Activated CD4-positive, alpha-beta T cell treated with anti-CD3 and anti-CD28 coated beads, Interleukin-2, amount 50 U/mL, for 48 hours (primary cell): ENCODE measurements at places on chromosomes 11 and 22.

GRCh38 chr22:40533712-40534378 is 102.7 kb downstream of the MRTFA start:
- DNase-seq, result peak; percentile 50

DNA sequence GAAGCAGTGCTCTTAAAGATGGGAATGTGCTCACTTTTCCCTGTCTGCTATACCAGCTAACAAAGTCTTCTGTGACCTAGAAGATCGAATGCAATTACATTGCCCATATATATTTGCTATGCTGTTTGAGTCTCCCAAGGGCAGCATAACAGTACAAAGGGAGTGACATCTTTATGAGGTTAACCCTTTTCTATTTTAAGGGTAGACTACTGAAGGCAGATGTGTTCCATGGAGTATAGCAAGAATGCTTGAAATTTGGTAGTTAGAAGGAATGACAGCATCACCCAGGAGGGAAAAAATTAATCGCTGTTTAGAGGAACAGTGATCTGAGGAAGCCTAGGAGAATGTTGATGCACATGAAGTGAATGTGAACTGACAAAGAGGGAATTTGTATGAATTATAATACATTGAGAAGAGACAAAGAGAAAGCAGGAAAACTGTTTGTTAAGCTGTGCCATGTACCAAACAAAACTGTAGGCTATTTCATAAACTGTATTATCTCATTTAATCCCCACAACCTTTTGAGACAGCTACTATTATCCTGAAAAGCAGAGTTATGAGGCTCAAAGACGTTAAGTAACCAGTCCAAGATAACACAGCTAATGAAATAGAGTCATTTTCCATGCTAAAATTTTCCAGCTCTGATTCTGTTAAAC is 13.0 kb downstream of the MAML2 start:
- no peak for DNase-seq

DNA sequence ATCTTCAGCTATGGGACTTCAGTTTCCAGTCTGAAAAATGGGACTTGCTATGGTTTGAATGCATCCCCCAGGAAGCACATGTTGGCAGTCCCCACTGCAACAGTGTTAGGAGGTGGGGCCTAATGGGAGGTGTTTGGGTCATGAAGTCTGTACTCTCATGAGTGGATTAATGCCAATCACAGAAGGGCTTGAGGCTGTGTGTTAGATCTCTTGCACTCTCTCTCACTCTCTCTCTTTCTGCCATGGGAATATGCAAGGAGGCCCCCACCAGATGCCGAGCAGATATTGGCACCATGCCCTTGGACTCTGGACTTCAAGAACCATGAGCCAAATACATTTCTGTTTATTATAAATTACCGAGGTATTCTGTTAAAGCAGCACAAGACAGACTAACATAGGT is 7.8 kb upstream of the AP1B1 start:
- no peak for DNase-seq

GRCh38 chr22:29772170-29772641 is 5.0 kb downstream of the UQCR10 start:
- no peak for DNase-seq

DNA sequence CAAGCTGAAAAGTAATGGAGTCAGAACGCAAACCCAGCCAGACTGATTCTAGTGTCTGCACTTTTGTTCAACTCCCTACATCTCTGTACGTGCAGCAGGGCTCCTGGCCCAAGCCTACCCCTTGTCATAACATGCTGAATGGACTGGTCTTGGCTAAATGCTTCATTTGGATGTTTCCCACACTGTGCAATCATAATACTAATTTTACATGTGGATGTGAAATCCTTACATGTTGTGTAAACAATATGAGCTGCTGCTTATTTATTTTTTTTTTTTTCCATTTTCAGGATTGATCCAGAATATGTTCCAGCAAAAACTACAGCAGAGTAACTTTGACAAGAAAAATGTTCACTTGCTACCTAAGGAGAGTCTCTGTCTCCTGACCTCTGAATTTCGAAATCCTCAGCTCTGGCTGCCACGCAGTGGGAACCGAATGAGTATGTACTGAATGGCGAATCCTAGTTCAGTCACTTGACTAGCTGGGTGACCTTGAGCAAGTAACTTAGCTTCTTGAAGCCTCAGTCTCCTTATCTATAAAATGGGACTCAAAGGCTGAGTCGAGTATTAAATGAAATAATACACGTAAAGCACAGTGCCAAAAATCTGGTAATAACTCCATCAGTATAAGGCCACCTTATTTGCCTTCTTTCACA is 133.4 kb downstream of the EHF start:
- DNase-seq, result no peak

- no peak for DNase-seq
These were observed 8.4 kb upstream of the PMM1 start for GRCh38 chr22:41598081-41598480.

DNA sequence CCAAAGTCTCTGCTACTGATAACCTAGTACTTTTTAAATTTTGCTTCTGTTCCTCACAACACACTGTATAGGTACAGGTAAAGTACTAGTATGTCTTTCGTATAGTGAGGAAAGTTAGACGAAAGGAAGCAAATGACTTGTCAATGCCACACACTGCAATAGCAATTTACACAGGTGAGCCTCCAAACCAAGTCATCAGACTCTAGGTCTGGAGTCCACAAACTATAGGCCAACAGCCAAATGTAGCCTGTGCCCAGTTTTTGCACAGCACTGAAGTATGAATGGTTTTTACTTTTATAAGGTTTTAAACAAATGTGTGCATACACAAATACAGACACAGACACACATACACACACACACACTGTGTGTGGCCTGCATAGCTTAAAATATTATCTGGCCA is 28.1 kb downstream of the ALG8 start:
- no peak for DNase-seq

DNA sequence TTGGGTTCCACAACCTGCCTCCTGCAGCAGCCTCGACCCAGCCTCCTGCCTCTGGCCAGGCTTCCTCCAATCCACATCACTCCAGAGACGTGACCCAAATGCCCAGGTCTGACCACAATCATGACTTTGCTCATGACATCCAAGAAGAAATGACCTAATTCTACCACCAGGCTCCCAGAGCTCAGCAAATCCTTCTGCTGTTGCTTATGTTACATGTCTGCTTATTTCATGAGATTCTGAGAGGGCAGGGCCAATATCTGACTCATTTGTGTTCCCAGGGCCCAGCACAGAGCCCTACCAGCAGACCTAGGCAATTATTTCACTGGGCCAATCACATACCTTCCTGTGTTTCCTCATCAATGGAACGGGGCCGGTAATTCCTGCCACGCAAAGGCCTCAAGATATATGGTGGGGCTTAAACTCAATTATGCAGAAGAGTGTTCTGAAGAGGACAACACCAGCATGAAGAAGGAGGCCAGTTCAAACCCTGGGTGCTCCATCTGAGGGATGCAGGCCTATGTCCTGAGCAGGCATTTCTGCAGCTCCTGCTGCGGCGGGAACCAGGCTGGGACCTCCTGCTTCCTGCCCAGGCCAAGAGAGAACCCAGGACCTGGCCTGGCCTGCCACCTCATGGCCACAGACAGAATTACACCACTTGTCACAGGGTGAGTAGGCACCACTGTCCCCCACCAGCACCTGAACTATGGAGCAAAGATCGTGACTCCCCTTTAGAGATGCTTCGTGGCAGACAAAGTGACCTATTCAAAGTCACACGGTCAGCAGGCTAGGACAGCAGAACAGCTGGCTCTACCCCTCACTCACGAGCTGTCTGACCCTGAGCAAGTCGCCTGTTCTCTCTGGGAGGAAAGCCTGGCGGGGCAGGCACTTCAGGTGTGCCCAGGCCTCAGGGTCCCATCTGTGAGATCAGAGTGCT is 5.9 kb downstream of the CENPM start:
- DNase-seq, result peak; percentile 88

DNA sequence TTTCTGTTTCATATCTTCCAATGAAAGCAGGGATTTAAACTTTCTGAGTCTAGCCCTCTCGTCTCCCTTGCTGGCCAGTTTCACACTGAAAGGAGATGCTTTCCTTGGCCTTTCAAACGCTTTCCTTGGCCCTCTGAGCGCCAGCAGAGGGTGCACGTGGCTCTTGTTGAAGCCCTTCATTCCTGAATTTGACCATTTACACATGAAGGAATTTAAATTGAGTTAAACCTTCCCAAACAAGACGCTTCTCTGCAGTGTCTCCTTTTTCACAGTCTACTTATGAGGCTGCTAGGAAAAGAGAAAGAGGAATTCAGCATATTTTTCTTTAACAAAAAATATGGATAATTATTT is 21.6 kb downstream of the NNMT start:
- DNase-seq, result no peak

- no peak for DNase-seq
These were observed 208.0 kb downstream of the DSCAML1 start for GRCh38 chr11:117589063-117589462.

DNA sequence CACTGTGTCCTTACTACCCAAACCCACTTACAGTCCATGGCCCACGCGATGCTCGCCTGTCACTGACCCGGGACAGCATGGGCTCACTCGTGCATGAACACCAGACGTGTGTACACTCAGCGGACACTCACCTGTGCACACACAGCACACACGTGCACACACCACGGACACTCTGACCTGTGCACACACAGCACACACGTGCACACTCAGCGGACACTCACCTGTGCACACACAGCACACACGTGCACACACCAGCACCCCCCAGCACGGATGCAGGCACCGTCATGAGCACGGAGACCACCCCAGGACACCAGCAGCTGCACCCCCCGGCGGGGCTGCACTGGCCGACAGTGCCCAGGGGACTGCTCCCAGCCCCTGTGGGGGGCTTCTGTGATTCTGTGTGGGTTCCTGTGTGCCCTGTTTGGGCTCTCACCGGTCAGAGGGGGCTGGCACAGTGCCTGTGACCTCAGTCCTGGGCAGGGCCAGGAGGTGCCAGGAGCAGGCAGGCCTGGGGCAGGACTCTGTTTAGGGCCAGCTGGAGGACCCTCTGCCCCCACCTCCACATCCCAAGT is 20.2 kb downstream of the CRELD2 start:
- no peak for DNase-seq

DNA sequence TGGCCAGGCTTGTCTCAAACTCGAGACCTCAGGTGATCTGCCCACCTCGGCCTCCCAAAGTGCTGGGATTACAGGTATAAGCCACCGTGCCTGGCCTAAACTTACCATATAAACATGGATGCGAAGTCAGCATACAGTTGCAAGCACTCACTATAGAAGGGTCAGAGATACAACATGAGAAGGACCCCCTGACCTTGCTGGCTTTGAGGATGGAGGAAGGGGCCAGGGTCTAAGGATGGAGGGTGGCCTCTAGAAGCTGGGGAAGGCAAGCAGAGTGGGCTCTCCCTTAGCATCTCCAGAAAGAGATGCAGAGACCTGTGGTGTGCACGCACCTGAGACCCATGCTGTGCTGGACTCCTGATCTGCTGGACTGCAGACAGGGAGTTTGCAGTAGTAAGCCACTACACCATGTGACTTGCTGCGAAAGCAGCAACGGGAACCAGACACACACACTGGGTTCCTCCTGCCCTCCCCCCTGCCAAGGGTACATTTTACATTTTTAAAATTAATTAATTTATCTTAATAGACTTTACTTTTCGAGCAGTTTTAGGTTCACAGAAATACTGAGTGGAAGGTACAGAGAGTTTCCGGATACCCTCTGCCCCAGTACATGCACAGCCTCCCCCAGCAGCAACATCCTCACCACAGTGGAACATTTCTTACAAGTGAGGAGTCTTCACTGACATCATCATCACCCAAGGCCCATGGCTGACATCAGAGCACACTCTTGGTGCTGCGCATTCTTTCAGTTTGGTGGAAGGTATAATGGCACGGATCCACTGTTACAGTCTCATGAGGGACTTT is 170.1 kb upstream of the B3GAT1 start:
- no peak for DNase-seq

GRCh38 chr11:66564538-66564937 is 3.9 kb downstream of the CTSF start:
- DNase-seq, result no peak

DNA sequence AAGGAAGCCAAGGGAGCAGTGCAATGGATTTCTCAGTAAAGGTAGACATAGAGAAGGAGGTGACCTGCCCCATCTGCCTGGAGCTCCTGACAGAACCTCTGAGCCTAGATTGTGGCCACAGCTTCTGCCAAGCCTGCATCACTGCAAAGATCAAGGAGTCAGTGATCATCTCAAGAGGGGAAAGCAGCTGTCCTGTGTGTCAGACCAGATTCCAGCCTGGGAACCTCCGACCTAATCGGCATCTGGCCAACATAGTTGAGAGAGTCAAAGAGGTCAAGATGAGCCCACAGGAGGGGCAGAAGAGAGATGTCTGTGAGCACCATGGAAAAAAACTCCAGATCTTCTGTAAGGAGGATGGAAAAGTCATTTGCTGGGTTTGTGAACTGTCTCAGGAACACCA is 6.6 kb downstream of the TRIM22 start:
- no peak for DNase-seq

- no peak for DNase-seq
These were observed 24.9 kb upstream of the GNB1L start for GRCh38 chr22:19879643-19879991.

GRCh38 chr11:13963169-13963948 is 836 bp downstream of the SPON1 start:
- peak; percentile 44 for DNase-seq

DNA sequence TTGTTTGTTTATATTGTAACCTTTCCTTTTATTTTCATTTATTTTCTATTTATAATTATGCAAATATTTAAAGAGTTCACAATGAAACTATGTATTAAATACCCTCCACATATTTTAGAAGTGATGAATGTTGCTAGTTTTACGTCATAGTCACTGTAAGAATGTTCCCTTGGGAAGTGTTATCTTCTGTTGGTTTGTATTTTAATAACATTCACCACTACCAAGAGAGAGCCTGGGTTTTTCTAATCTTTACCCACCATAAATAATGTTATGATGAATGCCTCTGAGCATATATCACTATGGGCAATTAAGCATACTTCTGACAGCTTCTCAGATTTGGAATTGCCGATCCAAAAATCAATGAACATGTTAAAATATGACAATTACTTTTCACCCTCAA is 80.7 kb downstream of the GGT1 start:
- no peak for DNase-seq

- no peak for DNase-seq
These were observed 14.5 kb upstream of the PARVA start for GRCh38 chr11:12362857-12363256.

GRCh38 chr11:12727563-12728211 is 53.5 kb downstream of the TEAD1 start:
- DNase-seq, result no peak

- DNase-seq, result no peak
These were observed 258.0 kb downstream of the TENM4 start for GRCh38 chr11:79182794-79183193.

DNA sequence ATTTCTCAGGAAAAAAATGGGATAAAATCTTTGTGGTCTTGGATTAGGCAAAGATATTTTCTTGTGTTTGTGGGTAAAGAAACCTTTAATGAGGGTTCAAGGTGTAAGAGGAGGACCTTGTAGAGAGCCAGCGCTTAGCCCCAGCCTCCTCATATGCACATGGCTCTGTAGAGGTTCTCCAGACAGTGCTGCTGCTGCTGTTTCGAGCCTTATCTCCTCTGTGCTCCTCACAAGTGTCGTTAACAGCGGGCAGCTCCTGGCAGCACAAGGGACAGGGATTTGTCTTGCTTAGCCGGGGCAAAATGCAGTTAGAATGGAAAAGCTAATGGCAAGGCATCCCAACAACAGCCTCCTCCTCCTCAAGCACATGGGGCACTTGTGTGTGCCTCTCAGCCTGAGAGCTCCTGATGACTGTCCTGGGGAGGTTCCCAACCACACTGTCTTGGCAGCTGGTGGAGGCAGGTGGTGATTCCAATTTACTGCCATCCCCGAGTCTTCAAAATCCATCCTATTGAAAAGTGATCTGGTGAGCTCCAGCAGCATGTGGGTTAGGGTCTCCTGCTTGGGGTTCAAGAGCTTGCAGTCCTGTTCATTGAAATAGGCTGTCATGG is 7.6 kb upstream of the MSANTD2 start:
- no peak for DNase-seq
